GOT3 (cell line): ENCODE measurements at places on chromosomes 13 and 19.

DNA sequence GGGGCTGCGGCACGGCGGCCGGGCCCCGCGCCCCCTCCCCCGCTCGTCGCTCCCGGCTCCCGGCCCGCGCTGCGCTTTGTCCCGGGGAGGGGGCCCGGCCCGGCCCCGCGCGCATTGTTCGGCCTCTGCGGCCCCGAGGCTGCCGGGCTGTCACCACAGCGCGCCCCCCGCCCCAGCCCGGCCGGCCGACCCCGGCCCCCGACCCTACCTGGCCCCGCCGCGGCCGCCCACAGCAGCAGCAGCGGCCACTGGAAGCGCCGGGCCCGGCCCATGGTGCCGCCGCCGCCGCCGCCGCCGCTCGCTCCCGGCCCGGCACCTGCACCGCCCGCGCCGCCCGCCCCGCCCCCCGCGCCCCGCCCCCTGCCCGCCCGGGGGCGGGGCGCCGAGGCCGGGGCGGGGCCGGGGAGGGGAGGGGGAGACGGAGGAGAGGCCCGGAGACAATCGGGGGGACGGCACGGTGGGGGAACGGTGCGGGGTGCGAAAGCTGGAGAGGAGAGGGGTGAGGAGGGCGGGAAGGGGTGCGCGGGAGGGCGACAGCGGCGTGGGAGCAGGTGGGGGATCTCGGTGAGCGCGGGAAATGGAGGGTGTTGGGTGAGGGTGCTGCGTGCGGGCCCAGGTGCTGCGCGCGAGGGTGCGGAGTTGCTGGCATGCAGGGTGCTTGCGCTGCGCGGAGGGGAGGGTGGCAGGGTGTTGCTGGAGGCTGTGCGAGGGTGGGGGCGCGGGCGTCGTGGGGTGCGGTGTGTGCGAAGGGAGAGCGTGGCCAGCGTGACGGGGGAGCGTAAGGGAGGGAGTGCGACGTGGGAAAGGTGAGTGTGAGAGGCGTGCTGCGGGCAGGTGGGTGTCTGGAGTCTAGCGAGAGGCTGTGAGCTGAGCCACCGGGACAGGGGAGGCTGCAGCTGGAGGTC, at the start of gene CADM4:
Gene CADM4, minus strand, starts transcription at position 332 of the 905 bp plus-strand sequence. Its CDS starts 60 bp downstream, at position 272.
- DNase-seq = no peak

DNA sequence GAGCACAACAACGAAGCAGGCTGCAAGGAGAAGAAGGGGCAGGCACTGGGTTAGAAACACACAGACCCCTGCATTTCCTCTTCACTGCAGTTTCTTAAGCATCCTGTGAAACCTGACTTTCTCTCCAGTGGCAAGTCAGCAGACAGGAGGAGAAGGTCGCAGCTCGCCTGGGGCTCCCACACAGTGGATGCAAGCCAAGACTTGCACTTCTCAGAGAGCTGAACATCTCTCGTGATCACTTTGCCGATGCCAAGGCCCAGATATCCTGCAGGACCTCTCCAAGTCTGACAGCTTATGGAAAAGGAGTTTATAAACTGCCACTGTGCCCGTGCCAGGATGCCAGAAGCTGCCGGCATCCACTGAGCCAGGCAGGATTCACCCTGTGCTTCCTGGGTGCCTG, 18.4 kb downstream of the TMEM272 start:
- DNase-seq = no peak

GRCh38 chr19:2557093-2557440, 81.1 kb downstream of the GADD45B start:
- no peak for DNase-seq

DNA sequence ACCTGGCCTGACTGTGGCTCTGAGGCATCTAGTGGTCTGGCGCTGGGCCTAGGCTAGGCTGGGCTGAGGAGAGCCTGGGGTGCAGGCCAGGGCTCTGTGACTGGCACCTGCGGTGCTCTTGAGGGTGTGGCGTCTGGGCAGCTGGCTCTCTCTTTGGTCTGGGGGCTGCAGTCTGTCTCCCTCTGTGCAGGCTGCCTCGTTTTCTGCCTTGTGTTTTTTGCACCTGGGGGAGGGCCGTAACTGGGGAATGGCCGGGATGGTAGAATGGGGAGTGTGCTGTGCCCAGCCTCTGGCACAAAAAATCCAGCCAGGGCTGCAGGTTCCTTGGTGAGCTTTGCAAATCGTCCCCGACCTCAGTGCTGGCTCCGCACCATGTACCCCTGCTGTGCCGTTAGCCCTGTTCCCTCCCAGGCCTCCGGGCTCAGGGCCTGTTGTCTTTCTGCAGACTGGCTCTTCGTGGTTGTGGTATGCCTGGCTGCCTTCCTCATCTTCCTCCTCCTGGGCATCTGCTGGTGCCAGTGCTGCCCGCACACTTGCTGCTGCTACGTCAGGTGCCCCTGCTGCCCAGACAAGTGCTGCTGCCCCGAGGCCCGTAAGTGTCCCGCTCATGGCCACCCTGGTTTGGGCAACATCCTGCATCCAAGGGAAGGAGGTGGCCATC, 6.5 kb upstream of the USF2 start:
- no peak for DNase-seq

DNA sequence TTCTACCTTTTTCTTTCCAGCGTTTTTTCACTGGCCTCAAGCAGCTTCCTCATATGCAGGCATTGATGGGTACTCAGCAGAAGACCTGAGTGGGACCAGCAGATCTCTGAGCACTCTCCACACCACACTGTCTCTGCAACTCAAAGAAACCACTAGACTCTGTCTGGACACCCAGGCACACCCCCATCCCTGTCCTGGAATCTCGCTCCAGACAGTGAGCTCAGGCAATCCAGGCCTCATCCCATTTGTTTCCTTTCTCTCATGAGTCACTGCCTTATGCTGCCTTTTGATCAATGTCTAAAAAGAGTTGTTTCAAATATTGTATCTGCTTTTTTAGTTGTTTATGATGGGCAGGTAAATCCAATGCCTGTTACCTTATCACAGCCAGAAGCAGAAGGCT, 19.7 kb upstream of the POP4 start:
- DNase-seq = no peak

- no peak for DNase-seq
Measured at GRCh38 chr19:17358395-17358794, 18.7 kb downstream of the PLVAP start.

GRCh38 chr19:10554760-10555609, 10.8 kb downstream of the KRI1 start:
- DNase-seq = no peak

DNA sequence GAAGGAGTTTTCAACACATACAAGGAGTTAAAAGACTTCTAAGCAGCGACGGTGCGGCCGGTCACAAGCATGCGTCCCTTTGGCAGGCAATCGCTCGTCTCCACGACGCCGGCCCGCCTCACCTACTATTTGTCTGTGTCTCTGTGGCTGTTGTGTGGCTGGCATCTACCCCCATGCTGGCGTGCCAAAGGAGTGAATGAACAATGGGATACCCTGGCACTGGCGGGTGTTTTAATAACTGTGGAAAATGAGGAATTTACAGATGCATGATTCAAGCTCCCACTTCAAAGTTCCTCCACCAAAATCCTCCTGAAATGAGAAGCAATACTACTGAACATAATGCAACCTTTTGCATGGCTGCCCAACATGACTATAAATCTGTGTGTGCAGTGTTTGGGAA, 176.6 kb downstream of the KLF5 start:
- DNase-seq = no peak

- DNase-seq = peak; percentile 70
Measured at GRCh38 chr19:9075064-9075949, 11.6 kb upstream of the OR1M1 start.

GRCh38 chr19:55315956-55316525, 9.1 kb downstream of the TMEM150B start:
- no peak for DNase-seq

- DNase-seq = no peak
Measured at GRCh38 chr13:43905435-43906031, 25.8 kb downstream of the LACC1 start.

DNA sequence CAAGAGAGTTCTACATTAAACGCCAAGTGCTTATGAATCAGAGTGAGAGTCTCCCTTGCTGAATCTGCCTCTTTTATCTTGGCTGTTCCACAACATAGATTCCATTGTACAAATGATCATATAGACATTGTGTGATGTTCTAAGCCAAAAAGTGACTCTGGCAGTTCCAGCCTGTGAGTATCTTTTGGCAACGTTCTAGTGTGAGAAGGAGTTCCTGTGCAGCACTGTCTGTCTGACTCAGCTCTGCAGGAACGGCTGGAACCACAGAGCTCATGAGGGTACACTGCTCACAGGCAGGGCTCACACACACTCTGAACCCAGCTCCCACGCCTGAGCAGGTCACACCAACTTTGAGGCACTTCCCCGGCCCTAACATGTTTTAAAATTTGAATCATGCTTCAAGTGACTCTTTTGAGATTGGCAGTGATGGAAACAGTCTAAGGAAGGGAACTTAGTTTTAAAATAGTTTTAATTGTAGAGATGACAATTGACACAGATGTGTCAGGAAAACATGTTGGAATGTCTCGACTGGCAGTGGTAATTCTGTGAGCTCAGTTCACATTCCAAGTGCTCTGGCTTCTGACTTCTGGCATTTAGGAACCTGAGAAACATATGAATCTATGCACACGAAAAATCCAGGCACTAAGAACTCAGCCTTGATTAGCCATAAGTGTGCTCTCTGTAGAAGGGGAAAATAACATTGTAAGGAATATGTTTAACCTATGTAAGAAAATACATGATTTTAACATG, 272.0 kb downstream of the UQCRFS1 start:
- DNase-seq = no peak

GRCh38 chr13:42377640-42378382, 105.9 kb downstream of the AKAP11 start:
- DNase-seq = no peak

DNA sequence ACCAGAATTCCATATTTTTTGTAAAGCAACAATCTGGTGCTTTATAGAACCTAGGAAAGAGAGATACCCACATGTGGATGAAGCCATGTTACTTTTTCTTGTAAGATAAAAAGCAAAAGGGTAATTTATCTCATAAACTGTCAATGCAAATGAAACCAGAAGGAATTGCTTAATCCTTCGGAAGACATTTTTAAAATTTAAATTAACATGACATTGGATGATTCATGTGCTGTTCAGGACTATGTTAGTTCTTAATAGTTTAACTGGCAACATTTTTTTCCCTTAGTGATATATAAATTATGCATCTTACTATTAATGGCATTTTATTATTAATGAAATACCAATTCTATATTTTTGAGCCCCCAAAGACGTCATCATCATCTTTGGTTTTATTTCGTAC, 25.8 kb upstream of the IGLON5 start:
- DNase-seq = no peak

GRCh38 chr13:43799191-43799590, 12.4 kb upstream of the ENOX1 start:
- no peak for DNase-seq

GRCh38 chr13:109036078-109036780, 406.8 kb downstream of the MYO16 start:
- DNase-seq = no peak

- DNase-seq = no peak
Measured at GRCh38 chr19:1082928-1083816, 12.0 kb downstream of the POLR2E start.

DNA sequence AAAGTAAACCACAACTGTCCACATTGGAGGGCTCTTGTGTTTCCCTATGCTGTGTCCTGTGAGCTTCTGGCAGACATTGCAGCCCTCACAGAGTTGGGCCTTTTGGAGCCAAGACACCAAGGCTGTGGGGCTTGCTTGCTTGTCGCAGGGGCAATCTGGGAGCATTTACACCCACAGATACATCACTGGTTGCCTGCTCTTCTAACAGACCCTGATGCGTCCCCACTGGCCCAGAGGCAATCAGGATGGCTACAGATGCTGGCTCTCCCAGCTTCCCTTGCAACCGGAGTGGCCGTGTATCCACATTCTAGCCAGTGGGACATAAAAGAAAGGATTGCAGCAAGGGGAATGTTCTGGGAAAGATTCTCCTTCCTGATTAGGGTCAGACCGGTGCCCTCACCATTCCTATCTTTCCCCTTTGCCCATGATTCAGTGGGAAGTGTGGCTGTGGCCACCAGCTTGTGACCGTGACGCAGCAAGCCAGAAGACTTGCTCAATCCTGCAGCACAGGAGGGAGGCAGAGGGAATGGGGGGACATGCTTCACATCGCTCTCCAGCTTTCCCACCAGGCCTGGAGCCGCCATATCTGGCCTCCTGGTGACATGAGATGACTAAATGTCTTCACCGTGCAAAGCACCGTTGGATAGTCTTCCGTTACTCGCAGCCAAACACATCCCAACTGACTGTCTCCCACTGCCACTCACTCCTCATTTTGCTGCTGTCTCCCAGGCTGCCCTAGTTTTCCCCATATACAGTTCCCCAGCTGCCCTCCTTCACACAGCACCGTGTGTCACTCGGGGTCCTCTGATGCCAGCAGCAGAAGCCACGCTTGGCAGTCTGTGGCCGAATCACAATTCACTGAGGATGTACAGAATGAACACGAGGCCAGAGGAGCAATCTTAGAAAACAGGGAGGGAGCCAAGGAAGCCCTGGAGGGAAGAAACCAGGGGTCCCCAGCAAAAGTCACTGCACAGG, 151.0 kb downstream of the DPF1 start:
- no peak for DNase-seq
